ENCODE measurements at places on chromosomes 1 and 21.

GRCh38 chr1:203823306-203823705 lies 27.9 kb downstream of the ZBED6 start:
- DNase-seq, result no peak

DNA sequence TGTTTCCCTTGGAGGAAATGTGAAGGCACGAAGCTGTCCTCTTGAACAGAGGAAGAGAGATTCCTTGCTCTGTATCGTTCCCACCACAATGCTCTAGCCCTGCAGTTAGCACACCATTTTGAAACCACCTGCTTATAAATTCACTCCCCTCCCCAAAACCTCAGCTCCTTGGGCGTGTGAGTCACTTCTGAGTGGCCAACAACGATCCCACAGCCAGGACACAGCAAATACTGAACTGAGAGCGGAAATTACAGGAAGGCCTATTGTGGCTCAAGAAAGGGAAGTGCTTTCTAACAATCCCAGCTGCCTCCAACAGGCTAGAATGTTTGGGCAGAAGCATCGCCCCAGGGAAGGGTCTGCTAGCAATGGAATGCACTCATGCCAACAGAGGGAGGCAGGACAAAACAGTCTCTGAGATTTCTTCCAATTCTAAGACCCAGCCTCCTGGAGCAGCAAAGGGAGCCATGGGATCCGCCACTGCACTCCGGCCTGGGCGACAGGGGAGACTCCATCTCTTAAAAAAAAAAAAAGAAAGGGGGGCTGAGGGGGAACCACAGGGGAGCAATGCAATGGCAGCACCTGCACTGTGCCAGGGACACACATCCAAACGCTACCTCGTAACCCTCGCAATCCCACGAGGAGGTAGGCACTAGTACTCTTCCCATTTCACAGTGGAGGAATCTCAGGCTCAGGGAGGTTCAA lies 1.9 kb downstream of the TMEM53 start:
- no peak for DNase-seq

DNA sequence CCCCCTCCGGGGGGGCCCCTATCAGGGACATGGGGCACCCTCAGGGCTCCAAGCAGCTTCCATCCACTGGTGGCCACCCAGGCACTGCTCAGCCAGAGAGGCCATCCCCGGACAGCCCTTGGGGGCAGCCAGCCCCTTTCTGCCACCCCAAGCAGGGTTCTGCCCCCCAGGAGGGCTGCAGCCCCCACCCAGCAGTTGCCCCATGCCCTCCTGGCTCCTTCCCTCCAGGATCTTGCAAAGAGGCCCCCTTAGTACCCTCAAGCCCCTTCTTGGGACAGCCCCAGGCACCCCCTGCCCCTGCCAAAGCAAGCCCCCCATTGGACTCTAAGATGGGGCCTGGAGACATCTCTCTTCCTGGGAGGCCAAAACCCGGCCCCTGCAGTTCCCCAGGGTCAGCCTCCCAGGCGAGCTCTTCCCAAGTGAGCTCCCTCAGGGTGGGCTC lies 34.9 kb downstream of the TRIM11 start:
- no peak for DNase-seq

- peak; percentile 80 for DNase-seq
These were observed 7.7 kb downstream of the ZBTB21 start for GRCh38 chr21:42002421-42002958.

GRCh38 chr1:218357211-218357892 lies 12.2 kb downstream of the TGFB2 start:
- no peak for DNase-seq

DNA sequence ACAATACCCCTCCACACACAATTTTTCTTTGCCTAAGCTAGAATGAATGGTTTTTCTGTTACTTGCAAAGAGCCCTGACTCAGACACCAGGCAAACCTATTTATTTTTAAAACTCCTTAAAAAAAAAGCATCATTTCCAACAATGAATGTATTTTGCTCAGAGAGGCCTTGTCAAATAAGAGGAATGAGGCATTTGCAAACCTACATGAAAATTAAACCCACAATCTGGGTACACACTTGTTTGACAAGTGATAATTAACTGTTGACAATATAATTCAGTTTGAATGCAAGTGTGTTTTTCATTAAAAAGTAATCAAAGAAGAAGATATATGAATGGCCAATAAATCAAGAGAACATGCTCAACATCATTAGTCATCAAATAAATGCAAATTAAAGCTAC lies 339.5 kb downstream of the PTPRU start:
- no peak for DNase-seq

DNA sequence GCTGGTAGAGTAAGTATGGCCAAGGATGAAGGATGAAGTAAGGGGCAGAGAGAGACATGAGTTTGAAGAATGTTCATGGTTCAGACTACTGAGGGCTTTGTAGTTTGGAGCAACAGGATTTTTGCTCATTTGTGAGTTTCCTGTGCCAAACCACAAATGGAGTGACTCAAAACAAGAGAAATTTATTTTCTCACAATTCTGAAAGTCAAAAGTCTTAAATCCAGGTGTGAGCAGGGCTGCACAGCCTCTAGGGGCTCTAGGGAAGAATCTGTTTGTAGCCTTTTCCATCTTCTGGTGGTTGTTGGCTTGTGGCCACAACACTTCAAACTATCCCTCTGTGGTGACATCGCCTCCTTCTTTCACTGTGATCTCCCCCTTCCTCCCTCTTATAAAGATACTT lies 58.9 kb downstream of the RHOU start:
- no peak for DNase-seq

GRCh38 chr1:92951141-92951582 lies 10.1 kb downstream of the DIPK1A start:
- no peak for DNase-seq

DNA sequence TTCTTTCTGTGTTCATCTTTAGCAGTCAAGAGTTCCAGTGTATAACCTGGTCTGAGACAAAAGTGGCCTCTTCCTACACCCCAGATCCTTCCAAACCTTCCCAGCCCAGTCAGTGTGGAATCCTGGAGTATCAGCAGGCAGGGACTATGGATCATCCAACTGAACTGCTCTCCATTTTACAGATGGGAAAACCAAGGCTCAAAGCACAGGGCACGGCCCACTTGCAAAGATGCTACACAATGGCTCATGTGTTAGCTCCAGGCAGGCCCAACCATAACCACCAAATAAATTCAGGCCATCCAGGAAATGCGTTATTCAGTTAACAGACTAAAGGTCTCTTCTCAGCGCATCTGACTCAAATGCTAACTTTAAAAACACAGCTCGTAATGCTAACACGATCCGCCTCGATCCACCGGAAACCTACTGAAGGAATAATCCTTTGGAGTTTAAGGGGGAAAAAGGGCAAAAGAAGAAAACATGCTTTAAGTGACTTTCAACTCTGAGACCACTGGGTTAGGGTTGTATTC lies 7.1 kb downstream of the GLIS1 start:
- no peak for DNase-seq

DNA sequence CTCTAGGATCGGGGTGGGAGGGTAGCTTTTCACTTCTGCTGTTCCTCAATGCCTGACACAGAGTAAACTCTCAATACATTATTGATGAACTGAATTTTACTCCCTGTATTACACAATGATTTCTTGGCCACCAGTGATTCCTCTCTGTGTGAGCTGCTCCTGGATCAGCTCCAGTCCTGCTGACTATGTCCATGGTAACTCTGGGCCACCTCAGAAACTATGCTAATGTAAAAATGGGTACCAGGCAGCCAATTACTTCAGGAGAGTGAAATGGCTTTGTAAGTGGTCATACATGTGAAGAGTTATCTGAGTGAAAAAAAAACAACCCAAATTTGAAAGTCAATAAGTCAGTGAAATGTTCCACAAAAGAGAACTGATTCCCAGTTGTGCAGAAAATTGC lies 311.0 kb downstream of the KCNH1 start:
- no peak for DNase-seq

GRCh38 chr1:54703471-54703870 lies 12.2 kb upstream of the TTC4 start:
- no peak for DNase-seq

DNA sequence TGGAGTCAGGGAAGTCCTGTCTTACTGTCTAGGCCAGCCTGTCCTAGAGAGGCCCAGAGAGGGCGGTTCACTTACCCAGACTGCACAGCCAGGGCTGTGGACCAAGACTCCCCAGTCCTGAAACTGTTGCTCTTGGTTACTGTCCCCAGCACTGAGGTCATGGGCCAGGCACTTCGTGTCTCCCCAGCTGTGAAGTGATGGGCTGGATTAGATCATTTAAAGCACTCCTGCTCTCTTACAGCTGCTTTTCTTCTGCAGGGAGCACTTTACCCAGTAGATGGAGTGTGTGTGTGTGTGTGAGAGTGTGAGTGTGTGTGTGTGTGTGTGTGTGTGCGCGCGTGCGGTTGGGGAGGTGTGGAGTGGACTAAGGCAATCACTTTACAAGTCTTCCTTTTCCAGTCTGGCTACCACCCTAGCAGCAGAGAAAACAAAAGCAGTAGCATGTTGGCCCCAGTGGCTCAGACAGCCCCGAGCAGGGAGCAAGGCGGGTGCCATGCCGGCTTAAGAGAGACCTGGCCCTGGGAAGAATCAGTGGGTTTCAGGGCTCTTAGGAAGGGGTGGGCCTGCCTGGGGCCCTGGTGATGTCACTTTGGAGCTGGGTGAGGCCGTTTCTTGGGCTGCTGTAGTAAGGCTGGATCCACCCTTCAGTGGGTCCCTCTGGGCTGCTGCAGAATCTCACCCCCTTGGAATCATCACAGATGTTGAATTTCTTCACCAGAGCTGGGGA lies 2.4 kb downstream of the SPSB1 start:
- DNase-seq, result no peak

GRCh38 chr1:11321656-11322491 lies 48.9 kb downstream of the UBIAD1 start:
- no peak for DNase-seq

DNA sequence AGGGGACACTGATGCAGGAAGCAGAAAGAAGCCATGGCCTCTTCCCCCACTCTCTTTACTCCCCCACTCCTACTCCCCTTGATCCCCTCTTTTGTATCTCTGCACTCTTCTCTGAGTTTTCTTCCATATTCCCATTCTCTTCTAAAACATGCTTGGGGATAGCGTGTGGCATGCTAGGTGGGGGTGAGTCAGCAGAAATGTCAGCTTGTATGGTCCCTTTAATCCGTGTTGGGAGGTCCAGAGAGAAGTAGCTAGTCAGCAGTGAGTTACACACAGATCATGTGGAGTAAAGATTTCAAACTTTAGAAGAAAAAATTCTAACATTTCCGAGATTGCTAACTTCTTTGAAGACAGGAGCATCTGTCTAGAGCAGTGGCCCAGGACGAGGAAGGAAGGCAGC lies 4.0 kb upstream of the KCNK1 start:
- no peak for DNase-seq

- no peak for DNase-seq
These were observed 7.0 kb downstream of the ARPC5 start for GRCh38 chr1:183628537-183628936.

DNA sequence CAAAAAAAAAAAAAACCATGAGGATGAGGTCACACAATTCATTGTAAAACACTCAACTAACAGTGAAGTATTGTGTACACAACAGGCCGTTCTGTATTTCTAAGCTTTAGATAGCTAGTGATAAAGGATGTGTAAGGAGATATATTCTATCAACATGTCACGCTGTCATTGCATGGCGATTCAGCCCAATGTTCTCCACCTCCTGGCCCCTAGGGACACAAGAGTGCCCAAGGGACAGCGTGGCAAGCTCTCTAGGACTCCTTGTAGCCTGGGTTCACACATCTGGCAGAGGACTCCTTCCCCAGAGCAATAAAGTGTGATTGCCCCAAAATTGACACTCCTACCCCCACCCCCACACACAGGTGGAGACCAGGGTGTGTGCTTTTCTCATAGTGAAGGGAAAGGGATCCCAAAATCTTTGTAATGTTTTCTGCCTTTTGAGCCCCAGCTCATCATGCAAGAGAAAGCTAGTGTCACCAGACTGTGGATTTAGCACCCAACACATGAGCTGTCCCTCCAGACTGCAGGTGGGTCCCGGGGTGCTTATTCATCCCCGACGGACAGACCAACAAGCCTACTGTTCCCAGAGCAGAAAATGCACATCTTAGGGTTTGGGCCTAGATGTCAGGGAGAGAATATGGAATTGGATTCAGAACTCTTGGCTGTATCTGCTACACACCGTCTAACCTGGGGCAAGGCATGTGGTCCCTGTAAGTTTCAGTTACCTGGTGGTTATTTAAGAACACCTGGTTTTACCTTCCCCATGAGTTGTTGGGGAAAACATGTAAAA lies 11.5 kb downstream of the TMPRSS3 start:
- no peak for DNase-seq

DNA sequence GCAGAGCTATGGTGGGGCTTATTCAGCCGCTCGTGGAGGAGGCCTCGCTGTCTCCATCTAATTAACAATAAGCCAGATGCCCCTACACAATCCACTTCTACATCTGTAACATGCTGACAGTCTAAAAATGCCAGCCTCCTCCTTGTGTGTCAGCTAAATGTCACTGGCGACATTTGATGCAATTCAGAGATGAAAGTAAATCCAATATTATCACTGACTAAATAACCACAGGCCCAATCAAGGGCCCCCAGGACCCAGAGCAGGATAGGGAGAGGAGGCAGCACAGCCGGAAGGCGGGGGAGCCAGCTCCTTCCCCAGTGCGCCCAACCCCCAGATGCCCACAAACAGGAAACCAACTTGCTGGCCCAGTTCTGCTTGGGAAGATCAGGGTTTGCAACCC lies 76.6 kb downstream of the DMRTA2 start:
- DNase-seq, result no peak
